ENCODE measurements at places on chromosomes 1 and 21.

DNA sequence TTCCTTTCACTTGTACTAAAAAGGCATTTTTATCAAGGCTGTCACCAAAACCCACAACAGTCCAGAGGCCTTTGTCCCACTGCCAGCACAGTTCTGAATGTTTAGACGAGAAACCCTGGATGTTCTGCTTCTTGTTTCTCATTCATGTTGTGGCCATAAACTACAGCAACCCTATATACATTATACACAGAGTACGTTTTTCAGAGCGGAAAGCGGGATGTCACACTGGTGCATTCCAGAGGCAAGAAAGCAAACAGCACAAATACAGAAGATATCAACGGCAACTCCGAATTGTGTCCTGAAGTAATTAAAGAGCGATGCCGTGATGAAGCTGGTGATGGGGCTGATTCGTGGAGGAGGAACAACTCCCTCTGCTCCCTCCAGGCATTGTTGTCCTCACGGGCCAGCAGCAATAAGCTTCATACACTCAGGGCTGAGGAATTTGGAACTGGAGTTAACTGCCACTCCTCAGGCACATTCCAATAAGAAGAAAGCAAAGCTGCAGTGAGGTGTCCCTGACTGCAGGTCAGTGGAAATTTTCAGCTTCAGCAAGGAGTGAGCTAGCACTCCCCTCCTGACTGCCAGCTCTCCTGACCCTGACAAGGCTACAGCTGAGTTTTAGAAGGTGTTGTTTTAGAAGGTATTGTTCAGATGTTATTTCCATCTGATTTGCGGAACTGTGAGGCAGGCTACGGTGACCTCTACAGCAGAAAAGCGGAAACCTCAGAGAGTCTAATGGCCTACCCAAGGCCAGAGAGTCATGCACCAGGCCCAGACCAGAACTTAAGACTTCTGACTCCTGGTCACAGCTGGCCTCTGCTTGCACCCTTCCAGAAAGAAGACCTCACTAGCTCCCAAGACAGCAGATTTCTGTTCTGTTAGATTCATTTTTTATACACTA, 149.0 kb downstream of the TGFBR3 start:
- no peak for DNase-seq

DNA sequence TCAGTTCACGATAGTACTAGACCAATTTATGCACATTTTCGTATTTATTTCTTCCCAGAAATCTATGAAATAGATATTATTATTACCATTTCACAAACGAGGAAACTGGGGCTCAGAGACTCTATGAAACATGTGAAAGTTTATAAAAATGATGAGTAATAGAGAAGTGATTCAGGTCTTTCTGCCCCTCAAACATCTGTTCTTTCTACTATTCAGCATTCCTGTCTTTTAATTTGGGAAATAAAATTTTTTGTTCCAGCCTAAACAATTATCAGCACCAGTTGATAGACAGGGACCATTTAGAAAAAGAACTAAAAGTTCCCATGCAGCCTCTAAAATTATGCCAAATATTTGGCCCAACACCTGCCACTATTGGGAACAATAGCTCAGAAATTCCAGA, 585.1 kb downstream of the PTPRC start:
- DNase-seq: no peak

DNA sequence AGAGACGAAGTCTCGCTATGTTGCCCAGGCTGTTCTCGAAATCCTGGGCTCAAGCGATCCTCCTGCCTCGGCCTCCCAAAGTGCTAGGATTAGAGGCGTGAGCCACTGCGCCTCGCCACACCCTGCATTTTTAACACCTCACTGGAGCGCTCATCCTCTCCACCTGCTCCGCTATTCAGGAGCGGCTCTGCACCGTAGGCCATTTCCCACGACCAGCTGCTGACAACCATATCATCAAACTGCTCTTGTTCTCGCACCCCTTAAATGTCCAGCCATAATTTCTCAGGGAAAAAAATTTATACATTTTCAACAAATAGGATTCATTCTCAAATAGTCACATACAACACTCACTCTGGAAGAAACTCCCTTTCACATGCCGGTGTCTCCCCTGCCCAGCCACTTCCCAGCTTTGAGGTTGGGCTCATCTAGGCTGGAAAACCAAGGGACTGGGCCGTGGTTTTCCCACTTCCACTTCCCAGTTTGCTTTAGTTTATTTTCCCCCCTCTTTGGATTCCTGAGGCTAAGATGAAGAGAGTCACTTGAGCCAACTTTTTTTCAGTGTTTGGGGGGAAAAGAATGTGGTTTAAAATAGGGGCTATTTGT, 639 bp upstream of the IPO9 start:
- no peak for DNase-seq

DNA sequence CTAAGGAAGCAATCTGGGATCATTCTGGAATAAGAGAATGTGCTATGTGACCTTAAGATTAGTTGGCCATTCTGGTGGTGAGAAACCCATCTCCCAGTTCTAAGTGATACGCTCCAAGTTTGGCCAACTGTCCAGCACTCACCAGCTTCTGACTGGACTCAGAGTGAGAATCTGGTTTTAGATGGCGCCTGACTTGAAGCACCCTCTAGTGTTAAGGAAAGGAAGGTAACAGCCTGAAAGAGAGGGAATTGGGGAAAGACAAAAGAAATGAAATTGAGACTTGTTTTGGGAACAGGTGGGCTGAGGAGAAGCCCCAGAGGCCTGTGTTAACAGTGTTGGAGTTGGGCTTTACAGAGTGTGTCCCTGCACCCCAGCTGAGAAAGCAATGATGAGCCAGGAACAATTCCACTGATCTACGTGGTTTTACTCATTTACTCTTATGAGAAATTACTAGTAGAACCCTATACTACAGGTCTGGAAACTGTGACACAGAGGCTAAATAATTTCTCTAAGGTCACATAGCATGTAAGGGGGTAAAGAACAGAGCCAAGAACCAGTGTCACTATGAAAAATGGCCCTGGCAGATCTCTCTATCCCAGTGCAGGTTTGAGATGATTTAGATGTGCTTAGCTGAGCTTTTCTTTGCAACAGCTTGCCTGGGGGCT, 9.3 kb upstream of the FCAMR start:
- DNase-seq: no peak

DNA sequence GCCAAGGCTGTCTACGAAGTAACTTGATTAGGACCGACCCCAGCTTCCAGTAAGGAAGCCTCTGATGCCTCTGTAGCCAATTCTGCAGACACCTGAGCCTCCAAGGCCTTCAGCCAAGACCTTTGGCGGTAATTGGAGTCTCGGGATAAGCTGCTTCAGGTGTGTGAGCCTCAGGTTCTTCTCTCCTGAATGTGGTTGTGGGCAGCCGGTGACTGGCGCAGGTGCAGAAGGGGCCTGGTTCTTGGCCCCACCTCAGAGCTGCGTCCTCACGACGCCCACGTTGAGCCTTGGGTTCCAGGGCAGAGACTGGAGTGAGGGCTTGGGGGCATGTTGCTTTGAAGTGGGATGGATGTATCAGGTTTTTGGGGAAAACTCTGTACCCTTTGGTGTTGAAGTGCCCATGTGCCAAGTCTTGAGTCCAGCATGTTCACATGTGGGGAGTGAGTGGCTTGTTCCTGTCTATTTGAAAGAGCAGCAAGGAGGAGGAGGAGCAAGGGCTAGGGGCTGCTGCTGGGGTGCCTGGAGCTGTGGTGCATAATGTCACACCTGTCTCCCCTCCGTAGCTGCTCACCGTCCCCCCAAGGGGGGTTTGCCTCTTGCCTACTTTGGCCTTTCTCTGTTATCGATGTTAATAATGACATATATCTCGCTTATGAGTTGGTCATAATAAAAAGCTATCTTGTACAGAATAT, 1.4 kb downstream of the PSEN2 start:
- no peak for DNase-seq

- DNase-seq: no peak
Measured at GRCh38 chr1:54199151-54199764, 572 bp downstream of the CYB5RL start.

DNA sequence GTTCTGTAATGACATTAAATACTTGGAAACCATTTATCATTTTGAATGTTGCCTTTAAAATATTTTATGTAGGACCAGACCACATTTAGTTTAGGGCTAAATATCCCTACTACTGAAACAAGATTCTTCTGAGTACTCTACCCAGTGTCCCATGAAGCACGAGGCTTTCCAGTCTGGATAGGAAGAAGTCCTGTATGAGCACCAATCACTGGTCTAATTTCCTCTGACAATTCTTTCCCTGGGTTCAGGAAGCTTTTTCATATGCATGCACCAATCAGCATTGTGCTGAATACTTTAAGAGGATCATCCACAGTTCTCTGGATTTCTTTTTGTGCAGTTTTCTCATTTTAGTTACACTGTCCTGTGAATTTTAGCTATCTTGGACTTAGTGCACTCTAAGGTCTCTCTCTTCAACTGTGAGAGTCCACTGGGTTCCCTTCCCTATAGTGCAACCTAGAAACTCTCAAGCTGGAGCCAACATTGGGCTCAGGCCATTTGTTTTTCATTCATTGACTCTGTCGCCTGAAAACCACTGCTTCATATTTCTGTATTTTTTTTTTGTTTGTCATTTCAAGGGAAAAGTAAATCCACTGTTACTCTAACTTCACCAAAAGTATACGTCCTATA, 45.9 kb downstream of the TUT4 start:
- DNase-seq: no peak

DNA sequence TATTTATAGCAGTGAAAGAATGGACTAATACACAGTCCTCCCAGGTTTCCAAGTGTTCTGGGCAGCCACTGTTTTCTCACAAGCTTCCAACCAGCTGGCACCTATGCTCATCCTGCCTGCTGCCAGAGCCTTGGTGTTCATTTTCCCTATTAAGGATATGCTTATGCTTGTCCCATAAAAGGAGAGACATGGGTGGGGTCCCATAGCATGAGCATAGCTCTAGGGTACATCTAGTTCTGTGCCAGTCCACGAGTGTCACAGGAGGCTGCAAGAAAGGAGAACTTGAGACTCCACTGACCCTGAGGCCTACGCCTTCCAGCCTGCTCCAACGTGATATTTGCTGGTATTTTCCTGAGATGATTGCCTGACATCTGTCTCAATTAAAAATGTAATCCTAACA, 192.4 kb upstream of the PTGFR start:
- no peak for DNase-seq

GRCh38 chr1:202871367-202871766, 17.6 kb downstream of the RABIF start:
- no peak for DNase-seq

- no peak for DNase-seq
Measured at GRCh38 chr1:234987415-234988154, 141.1 kb downstream of the TOMM20 start.

DNA sequence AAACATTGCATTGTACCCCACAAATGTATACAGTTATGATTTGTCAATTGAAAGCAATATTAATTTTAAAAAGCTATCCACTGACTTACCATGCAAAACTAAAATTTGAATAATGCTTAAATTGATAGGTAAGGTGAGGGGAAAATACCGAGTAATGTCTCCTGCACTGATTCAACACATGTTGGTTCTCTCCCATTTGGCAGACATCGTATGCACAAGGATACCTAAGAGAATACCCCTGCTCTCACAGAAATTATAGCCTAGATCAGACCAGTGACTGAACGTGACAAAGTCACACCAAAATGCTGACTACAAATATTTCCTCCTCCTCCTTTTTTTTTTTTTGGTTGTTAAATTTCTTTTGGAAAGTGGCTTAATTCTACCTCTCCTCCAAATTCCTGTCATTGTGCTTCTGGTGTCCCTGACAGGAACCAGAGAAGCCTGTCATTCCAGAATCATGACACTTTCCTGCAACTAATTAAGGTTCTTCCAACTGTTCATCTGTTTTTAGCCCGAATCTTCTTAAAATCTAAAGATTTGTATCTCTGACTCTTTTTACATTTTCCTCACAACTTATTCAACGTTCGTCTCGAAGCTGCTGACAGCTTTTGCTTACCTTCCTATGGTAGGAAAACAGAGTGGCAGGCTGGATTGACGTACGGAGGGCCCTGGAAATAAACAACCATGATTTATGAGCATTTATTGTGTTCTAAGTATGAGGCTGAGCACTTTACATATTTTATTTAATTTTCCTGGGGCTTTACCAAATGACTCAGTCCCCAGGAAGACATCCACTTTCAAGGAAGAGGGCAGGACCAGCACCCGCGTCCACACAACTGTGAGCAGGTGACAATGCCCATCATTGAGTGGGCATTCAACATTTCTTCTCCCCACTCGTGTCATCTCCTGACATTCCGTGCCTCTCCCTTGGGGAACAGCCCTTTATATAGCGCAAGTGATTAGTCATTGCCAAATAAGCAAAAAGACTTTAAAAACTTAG, 57.9 kb upstream of the KCNE2 start:
- no peak for DNase-seq

DNA sequence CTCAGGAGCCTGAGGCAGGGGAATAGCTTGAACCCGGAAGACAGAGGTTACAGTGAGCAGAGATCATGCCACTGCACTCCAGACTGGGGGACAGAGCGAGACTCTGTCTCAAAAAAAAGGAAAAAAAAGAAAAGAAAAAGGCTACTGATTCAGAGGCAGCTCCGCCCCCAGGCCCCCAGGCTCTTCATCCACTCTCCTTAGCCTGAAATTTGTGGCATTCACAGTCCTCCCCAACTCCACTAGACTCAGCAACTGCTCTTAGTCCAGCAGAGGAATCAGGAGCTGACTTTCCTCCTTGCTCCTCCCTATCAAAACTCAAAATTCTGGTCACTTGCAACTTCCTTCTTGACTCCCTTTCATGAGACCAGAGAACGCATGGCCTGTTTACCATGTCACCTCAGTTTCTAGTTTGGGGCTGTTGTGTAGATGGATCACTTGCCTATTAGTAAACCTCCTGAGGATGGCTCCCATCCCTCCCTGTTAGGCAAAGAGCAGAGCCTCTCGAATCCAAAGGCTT, 27.1 kb downstream of the PCAT6 start:
- DNase-seq: no peak

GRCh38 chr1:157135070-157135469, 3.1 kb downstream of the ETV3 start:
- no peak for DNase-seq

GRCh38 chr1:40383095-40383487, 9.6 kb downstream of the SMAP2 start:
- DNase-seq: no peak

- DNase-seq: no peak
Measured at GRCh38 chr1:36475341-36475740, 7.4 kb downstream of the CSF3R start.

DNA sequence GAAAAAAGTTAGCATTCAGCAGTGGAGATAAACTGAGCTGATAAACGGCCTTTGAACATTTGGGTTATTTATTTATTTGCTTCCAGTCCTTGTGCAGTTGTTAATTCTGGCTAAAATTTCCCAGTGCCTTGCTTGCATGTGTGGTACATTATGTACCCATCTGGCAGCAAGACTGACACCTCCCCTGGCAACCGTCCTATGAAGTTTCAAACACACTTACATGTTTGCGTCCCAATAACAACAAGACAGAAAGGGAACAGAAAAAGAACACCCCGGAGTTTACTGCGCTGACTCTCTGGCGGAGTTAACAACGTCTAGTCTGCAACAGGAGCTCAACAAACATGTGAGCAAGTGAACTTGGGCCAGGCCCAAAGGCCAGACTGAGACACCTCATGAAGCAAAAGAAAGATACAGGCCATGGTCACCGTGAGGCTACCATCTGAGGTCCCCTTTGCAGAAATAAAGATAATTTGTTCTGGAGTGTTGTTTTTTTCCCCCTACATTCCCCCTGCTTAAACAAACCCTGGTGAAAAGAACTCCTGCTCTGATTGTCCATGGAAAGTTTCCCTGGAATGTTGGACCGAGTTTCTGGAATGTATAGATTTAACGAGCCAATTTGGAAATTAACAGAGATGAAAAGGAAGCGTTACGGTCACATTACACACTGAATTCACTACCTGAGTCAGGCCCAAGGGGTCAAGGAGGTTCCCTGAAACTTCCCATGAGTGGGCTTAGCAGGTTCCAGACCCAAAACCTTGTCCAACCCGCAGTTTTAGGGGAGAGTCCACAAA, 33.4 kb downstream of the TRABD2B start:
- DNase-seq: no peak

Data from stimulated activated CD4-positive, alpha-beta T cell treated with anti-CD3 and anti-CD28 coated beads, Interleukin-4, amount 100 ng/mL, for 1 hour (primary cell).